T-helper 9 cell (primary cell): ENCODE measurements at places on chromosomes 2 and 18.

- no peak for DNase-seq
Measured at GRCh38 chr2:105188343-105188742, 53.2 kb upstream of the GPR45 start.

GRCh38 chr2:10452956-10453904, 5.1 kb upstream of the ODC1 start:
- no peak for DNase-seq

GRCh38 chr2:219538504-219538951, 5.1 kb downstream of the CHPF start:
- no peak for DNase-seq

DNA sequence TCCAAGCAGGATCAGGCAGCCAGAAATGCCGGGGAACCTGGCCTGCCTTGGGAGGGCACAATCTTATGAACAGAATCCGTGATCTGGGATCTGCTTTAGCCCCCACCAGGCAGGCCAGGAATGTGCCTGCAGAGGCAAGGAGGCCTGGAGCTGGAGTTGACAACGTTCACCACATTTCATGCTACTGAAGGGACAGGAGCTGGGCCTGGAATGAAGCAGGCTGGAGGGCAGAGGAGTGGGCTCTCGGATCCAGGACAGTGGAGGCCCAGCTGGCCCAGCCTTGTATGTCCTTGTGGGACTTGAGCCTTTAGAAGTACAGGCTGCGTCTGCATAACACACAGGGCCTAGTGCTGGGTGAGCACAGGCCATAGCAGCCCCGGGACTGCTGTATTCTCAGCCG, 91.8 kb downstream of the KLHL29 start:
- no peak for DNase-seq

DNA sequence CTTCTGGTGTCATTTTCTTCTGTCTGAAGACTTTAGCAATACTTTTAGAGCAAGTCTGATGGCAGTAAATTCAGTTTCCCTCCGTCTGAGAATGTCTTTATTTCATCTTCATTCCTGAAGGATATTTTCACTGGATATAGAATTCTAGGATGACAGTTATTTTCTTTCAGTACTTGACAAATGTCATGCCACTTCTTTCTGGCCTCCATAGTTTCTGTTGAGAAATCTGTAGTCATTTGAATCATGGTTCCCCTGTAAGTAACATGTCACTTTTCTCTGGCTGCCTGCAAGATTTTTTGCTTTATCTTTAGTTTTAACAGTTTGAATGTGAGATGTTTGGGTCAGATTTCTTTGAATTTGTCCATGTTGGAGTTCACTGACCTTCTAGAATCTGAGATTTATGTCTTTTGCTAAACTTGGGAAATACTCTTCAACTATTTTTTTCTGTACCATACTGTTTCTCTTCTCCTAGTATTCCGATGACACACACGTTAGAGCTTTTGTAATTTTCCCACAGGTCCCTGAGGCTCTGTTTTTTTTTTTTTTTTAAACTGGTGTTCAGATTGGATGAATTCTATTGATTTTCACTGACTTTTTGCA, 30.2 kb downstream of the RMND5A start:
- no peak for DNase-seq

DNA sequence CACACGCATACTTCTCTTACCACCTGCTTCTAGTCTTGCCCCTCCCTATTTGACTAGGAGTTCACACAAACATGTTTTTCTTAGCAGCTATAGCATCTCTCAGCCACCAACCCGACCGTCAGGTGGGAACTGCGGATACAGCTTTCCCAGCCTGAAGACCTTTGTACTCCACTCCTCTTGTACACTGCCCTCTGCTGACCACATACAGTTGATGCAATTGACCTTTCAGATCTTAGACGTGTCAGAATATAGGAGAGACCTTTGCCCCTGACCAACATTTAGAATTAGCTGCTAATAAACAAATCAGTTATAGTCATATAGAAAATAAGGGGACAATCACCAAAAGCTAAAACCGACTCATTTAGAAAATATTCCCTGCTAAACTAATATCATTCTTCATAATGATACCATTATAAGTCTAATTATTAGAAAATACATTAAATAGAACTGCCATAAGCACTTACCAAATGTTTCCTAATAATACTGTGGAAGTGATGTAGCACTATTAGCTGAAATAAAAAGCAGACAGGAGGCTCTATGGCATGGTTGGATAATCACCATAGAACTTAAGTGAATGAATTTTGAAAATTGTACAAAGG, 208.4 kb downstream of the RAD51AP2 start:
- no peak for DNase-seq

GRCh38 chr2:119901013-119901412, 111.9 kb upstream of the EPB41L5 start:
- DNase-seq: no peak

GRCh38 chr2:241851325-241852115, 7.2 kb downstream of the PDCD1 start:
- no peak for DNase-seq

DNA sequence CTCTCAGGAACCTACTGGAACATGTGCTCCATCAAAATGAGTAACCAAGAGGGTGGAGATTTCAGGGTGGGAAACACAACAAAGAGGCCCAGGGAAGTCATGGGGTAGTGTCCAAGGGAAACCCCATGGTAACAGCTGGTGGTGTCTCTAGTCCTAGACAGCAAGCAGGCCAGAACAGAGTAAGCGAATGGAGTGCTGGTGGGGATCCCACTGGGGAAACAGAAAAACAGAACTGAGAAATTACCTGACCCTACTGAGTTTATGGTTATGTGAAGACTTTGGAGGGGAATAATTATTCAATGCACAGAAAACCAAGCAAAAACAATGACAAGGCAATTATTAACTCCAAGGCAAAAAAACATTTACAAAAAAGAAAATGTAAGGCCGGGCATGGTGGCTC, 16.9 kb downstream of the ERCC3 start:
- DNase-seq: no peak

DNA sequence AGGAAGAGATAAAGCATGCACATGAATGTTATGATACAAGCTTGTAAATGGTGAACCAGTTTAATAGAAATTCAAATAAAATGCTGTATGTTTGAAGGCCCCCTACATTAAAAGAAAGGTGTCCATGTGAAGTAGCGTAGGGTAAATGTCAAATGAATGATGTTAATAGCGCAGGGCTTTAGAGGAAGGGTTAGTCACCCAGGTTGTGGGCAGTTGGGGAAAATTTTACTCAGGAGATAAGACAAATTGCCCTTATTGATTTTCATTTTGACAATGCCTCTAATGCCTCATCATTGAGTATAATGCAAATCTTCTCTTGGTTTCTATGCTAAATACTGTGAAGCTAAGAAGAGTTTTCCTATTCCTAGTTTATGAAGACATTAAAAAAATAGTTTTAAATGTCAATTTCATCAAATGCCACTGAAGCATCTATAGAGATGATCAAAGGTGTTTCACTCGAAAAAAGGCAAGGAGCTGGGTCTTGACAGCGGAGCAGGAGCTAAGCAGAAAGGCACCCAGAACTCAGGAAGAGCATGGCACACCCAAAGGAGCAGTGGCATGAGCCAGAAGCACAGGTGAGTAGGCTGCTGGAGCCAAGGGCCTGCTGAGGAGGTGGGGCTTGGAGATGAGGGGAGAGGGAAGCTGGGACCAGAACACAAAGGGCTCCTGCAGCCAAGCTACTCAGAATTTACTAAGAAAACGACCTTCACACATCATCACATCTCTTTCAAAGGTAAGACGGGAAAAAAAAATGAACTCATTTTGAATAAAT, 129.3 kb upstream of the ACKR3 start:
- no peak for DNase-seq

- DNase-seq: no peak
Measured at GRCh38 chr2:170845343-170845742, 28.7 kb downstream of the GAD1 start.

- no peak for DNase-seq
Measured at GRCh38 chr2:12965540-12966269, 249.0 kb downstream of the TRIB2 start.

DNA sequence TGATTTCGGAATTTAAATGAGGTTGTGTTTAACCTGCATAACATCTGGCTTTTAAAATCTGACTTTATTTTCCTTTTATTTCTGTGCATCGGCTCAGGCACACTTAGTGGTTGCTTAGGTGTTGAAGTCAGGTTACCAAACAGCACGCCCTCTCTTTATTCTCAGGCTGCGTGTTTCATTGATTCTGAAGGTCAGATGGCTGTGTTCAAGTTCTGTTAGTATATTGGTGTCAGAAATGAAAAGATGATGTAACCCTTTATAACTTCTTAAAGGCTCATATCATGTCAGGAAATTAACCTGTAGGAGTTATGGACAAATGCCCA, 246.5 kb downstream of the LDLRAD4 start:
- DNase-seq: no peak

GRCh38 chr2:64631771-64632170, 21.9 kb downstream of the SERTAD2 start:
- DNase-seq: no peak

DNA sequence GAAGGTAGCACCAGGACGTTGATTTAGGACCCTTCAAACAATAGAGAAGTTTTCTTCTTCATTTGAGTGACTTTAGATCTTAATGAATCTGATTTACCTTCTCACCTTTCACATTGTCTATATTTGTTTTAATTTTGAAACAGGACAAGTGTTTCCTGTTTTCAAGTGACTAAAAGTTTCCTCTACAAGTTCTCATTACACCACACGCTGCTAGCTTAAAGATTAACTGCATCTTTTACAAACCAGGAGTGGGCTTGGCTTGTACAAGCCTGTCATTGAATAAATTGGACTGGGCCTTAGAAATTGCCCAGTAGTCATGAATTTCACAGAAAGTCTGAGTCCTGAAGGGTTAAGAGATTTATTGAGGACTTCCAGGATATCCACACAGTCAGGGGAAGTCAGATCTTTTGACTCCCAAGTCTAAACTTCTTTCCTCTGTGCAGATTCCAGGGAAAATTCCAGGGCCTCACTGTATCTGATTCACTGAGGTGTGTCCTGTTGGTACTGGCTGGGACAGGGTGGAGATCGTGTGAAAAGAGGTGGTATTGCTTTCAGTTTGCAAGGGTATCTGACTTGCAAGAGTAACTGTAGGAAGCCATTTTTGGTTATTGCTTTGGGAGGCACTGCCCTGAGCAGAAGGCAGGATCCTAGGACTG, 3.4 kb downstream of the SGPP2 start:
- no peak for DNase-seq

DNA sequence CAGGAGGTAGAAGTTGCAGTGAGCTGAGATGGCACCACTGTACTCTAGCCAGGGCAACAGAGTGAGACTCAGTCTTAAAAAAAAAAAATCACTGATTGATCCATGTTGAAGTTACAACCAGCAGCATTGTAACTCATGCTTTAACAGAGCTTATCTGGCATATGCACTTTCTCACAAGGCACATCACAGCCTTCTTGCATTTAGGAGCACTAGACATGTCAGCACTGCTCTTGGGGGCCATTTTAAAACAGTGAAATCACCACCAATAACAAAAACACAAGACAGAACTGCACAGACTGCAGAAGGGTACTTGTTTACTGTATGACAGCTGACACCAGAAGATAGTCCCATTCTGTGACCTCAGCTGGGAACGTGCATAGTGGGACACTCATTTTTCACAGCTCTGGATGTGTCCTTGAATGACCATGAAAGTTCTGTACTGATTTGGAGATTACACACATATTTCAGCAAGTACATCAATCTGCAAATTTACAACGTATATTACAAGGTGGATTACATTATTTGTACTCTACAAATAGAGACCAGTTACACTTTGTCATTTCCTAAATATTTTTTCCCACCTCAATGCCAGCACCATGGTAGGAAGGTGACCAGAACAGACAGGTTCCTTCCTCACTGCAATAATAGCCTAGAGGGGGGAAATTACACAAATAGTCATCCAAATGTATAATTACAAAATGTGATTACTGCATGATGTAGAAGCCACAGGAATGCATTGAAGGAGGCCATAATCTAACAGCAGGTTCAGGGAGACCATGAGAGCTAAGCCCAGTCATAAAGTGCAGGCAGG, 35.1 kb downstream of the CCBE1 start:
- no peak for DNase-seq

DNA sequence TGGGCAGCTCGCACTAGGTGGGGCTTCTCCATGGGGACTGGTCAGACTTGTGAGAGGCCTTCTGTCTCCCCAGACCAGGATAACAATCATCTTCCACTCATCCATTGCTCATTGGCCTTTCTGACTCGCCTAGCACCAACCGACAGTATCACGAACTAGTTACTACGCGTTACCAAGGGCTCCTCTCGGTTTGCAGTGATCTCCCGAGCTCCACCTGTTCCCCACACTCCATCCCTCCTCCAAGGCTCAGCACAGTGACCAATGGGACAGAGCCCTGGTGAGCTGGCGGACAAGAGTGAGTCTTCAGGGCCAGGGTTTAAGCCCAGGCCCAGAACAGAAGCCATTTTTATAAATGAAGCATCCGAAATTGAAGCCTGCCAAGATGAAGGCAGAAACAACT, 42.8 kb upstream of the SMAD7 start:
- no peak for DNase-seq

GRCh38 chr2:29398384-29399237, 283.4 kb downstream of the CLIP4 start:
- DNase-seq: no peak

DNA sequence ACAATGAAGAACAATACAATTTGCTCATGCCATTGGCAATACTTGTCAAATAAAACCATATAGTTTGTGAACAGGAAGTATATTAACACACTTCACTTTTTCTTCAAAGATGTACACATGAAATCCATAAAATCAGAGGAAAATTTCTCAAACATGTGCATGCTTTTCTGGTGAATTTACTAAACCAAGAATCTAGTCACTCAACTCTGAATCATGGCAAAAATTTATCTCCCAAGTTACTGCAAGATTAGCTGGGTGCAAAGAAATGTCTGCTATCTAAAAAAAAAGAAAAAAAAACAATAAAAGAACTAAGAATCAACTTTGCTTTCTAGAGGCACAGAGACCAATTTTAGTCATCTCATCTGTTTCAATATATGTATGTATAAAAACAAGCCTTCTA, 419.2 kb downstream of the NR4A2 start:
- DNase-seq: no peak

- no peak for DNase-seq
Measured at GRCh38 chr2:150486539-150487484, 655 bp downstream of the RND3 start.

- no peak for DNase-seq
Measured at GRCh38 chr2:241945803-241946202, 76.3 kb downstream of the RTP5 start.

GRCh38 chr2:185208261-185208660, 530.3 kb upstream of the FSIP2 start:
- DNase-seq: no peak

DNA sequence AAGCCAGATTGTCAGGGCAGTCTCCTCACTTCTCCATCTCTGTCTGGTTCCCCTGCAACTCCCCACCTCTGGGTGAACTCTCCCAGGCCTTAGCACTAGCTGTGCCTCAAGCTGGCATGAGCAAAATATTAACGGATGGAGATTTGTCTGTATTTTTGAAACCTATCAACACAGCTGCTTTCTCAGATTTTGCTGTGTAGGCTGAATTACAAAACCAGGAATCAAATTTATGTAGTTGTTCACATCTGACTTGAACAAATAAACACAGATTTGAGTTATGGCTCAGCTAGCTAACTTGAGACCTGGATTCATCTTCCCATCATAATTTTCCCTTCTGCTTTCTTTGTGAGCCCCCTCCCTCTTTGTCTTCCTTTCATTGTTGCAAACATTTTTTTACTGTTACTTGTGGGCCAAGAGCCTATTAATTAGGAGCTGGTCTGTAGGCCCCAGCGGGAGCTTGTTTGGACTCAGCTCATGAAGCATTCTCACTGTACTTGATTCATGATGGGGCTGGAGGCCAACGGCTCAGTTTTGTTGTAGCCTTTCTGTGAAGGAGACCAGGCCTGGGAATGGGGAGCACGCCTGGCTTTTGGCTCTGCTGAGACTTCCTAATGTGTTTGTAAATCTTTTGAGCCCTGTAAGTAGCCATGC, 164.1 kb upstream of the GATA6 start:
- no peak for DNase-seq
